Stimulated activated naive B cell treated with anti-CD40 and anti-IgM and Interleukin-4, amounts not matched to agents 10 μg/mL and 1 μg/mL and 100 μg/mL, for 72 hours (primary cell): ENCODE measurements at places on chromosomes 7 and 10.

- no peaks in the 10 kb centered on the region for H3K27me3 ChIP-seq
- H3K4me1 ChIP-seq: peaks cover 21% of the 10 kb centered on the region
These were observed 14.0 kb upstream of the ENTPD1 start for GRCh38 chr10:95741807-95742467.

- no peak overlapping the region for H3K4me3 ChIP-seq
- H3K36me3 ChIP-seq: no peaks in the 10 kb centered on the region
- no peaks in the 10 kb centered on the region for H3K4me1 ChIP-seq
- no peak overlapping the region for H3K27ac ChIP-seq
These were observed 401.6 kb downstream of the SUGCT start for GRCh38 chr7:40536421-40536820.

DNA sequence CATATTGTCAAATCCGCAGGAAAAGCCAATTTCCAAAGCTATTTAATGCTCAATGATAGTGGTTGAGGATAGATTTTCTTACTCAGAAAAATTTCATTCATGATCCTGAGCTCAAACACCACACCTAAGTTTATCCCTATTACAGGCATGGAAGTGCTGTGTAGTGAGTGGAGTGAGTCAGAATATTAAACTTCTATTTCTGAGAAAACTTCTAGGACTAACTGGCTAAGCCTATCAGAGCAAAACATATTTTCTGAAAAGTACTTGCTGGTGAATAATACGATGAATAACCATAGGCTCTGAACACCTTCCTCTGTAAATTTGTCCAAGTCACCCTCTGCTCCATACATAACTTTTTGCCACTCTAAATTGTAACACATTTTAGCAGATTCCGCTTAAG lies 221.5 kb downstream of the SUGCT start:
- no peaks in the 10 kb centered on the region for H3K36me3 ChIP-seq
- no peaks in the 10 kb centered on the region for H3K4me1 ChIP-seq
- no peak overlapping the region for H3K4me3 ChIP-seq
- no peak for DNase-seq
- no peak overlapping the region for H3K27ac ChIP-seq
- peaks cover 4% of the 10 kb centered on the region for H3K27me3 ChIP-seq

GRCh38 chr10:10490581-10490980 lies 527.1 kb upstream of the CELF2 start:
- no peak overlapping the region for H3K4me3 ChIP-seq
- H3K27ac ChIP-seq: no peak overlapping the region
- no peaks in the 10 kb centered on the region for H3K4me1 ChIP-seq
- DNase-seq: no peak

DNA sequence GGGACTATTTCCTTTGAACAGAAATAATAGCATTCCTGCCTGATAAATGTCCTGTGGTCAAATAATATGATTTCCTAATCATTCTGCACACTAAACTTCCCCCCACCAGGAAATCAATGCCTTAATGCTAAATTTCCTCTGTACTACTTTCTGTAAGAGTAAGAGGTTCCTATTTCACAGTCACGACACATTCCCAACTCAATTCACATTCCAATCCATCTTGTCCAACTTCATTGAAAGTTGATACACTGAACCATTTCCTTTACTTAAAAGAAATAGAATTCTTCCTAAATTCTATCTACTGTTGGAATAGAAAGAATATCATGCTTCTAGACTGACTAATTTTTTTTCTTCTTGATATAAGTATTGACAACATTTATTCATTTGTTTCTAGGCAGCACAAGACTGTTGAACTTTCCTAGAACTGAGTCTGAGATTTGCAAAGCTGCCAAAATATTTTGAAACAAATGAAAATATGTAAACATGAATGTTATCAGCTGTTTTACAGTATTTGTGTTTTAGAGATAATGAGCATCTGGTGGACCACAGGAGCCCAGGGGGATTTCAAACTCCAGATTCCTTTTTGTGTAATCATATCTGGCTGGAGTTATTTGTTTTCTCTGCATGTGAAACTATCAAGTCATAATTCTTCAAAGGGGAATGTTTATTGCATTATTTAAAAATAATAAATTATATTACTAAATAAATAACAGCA lies 121.5 kb downstream of the TPST1 start:
- H3K27me3 ChIP-seq: no peaks in the 10 kb centered on the region
- no peak overlapping the region for H3K4me3 ChIP-seq
- peaks cover 13% of the 10 kb centered on the region for H3K36me3 ChIP-seq

- peaks cover 28% of the 10 kb centered on the region for H3K27me3 ChIP-seq
- no peak for DNase-seq
- peaks cover 8% of the 10 kb centered on the region for H3K4me1 ChIP-seq
- no peaks in the 10 kb centered on the region for H3K36me3 ChIP-seq
- no peak overlapping the region for H3K4me3 ChIP-seq
These were observed 103.1 kb upstream of the LYZL2 start for GRCh38 chr10:30732671-30733070.

DNA sequence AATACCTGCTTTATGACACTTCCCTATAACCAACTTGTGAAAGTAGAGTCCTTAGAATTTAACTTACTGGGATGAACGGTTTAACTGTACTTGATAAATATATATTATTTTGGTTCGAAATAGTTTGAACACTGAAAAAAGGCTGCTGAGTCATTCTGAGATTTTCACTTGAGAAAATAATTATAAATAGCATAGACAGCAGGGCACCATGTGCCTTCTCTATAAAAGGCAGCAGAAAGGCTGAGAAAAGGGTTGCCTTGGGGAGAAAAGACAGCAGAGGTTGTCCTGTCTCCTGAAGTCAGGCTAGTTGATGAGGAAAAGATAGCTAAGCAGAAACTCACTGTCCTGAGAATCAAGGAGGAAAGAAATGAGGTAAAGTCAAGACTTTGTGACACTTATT lies 92.4 kb downstream of the CTTNBP2 start:
- no peaks in the 10 kb centered on the region for H3K27me3 ChIP-seq
- H3K4me1 ChIP-seq: no peaks in the 10 kb centered on the region
- H3K4me3 ChIP-seq: no peak overlapping the region
- no peak overlapping the region for H3K27ac ChIP-seq
